ENCODE measurements at places on chromosomes 5 and 9. TPM values are rescaled to one million over a fixed set of nuclear protein-coding genes. Genes with fewer than 3 reads are reported as not detected.

The RFK gene
- total RNA-seq, result 25.0 TPM

The IGFBPL1 gene
- total RNA-seq, result 3.0 TPM

The CEL gene
- 0.95 TPM for total RNA-seq

The DAPK1 gene
- 79.2 TPM for total RNA-seq

The ZNF883 gene
- 2.9 TPM for total RNA-seq

The OTP gene
- total RNA-seq, result not detected

The AGXT2 gene
- not detected for total RNA-seq

The F2RL1 gene
- total RNA-seq, result 8.2 TPM

The CDH9 gene
- 0.53 TPM for total RNA-seq

The KCNV2 gene
- total RNA-seq, result not detected

All from urinary bladder (tissue), 4 donors.